SHP77 treated with DMSO at 0.1 percent for 48 hours (cell line): ENCODE measurements at places on chromosomes 1 and 21.

GRCh38 chr1:231460614-231461013, 38.5 kb upstream of the EGLN1 start:
- DNase-seq: no peak

- DNase-seq: peak; percentile 9
Observed at GRCh38 chr1:48203287-48203900, 19.1 kb upstream of the SLC5A9 start.

DNA sequence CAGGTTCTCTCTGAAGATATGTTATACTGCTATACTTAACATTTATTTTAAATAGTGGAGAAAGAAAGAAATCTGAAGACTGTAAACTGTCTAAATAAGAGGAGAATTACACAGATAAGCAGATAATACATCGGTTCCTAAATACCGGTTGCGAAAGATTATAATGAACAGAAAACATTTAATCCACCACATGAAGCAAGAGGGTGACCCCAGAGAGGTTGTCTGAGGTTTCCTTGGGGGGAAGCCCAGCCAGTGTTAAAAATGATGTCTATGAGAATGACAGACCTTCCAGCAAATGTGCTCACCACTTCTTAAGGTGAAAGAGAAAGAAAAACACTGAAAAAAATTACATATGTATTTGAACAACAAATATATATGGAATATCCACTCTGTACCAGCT, 356.4 kb upstream of the KAZN start:
- no peak for DNase-seq

DNA sequence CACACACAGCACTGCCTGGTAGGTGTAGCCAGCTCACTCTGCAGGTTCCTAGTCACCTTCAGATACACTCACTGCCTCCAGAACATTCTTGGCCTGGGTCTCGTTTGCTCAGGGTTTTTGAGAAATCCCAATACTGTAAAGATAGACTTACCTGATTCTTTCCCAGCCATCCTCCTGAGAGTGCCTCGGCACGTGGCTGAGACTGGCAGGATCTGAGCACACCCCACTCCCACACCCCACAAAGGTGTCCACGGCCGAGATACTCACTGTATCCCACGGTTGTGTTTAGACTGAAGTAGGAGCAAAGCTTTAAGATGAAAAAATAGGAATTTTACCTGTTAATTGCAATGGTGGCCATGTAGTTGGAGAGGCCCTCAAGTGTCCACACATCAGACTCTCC, 33.4 kb downstream of the SNAP47 start:
- DNase-seq: no peak

GRCh38 chr1:90162216-90162615, 167.3 kb downstream of the ZNF326 start:
- no peak for DNase-seq

- no peak for DNase-seq
Observed at GRCh38 chr1:223756806-223757700, 44.7 kb downstream of the CAPN2 start.

- DNase-seq: no peak
Observed at GRCh38 chr1:100721526-100722207, 2.1 kb downstream of the VCAM1 start.

- no peak for DNase-seq
Observed at GRCh38 chr1:62234688-62235087, 40.0 kb downstream of the L1TD1 start.

GRCh38 chr1:17719874-17720273, 35.3 kb upstream of the ACTL8 start:
- no peak for DNase-seq

DNA sequence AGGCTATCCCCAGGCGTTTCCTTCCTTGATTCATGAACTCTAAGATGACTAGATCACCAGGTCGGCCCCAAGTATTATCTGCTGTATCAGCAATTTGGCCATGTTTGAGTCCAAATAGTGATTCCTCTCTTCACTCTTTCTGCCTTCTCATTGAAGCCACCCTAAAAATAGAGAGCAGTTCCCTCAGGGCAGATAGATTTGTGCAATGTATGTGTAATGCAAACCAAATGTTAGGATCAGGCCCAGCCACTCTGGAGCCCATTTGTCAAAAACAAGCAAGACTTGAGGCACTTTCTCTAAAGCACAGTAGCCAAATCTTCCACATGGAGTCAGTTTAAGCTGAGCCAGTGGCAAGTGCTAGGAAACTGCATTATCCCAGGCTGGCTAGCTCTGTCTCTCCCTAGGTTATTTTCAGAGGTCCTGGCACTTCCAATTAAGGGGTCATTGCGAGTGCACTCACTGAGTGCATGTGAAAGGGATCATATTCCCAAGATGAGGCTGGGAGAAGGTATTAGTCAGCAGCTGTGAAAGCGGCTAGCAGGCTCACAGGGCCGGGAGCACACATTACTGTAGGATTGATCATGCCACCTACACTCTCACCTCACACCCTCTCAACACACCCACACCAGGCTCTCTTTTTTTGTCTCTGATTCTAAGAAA, 97.9 kb upstream of the RAB3GAP2 start:
- DNase-seq: no peak

DNA sequence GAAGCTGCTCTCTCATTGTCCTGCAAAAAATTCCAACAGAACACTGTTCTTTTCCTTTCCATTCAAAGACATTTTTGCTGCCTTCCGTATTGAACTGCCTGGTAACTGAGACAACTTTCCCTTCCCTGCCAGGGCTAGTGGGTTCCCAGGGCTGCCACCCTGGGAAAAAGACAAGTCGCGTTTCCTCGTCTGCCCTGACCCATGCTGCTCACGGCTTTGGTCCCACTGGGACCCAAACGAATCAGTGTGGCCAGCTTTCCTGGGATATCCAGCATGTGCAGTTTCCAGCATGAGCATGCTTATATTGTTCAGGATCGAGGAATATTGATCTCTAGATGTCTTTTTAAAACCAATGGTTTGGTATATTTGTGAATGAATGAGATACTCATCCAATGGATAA, 18.2 kb downstream of the SOX13 start:
- no peak for DNase-seq

DNA sequence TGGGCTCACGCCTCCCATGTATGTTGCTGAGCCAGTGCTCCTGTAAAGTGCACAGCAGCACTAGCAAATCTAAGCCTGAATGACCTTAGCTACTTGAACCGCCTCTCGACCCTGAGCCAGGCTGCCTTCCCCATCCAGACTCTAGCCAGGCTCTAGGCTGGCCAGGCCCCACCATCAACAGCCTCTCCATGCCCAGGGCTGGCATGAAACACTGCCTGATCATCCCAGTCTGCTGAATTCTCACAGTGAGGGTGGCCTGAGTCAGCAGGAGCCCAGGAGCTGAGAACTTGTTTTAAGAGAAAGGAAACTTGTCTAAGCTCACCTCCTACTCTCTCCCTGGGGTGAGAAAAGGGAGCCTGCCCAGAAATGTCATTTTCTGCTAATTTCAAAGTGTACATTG, 733.3 kb downstream of the PTPRU start:
- no peak for DNase-seq

- no peak for DNase-seq
Observed at GRCh38 chr21:29430030-29430429, 131.3 kb downstream of the BACH1 start.

DNA sequence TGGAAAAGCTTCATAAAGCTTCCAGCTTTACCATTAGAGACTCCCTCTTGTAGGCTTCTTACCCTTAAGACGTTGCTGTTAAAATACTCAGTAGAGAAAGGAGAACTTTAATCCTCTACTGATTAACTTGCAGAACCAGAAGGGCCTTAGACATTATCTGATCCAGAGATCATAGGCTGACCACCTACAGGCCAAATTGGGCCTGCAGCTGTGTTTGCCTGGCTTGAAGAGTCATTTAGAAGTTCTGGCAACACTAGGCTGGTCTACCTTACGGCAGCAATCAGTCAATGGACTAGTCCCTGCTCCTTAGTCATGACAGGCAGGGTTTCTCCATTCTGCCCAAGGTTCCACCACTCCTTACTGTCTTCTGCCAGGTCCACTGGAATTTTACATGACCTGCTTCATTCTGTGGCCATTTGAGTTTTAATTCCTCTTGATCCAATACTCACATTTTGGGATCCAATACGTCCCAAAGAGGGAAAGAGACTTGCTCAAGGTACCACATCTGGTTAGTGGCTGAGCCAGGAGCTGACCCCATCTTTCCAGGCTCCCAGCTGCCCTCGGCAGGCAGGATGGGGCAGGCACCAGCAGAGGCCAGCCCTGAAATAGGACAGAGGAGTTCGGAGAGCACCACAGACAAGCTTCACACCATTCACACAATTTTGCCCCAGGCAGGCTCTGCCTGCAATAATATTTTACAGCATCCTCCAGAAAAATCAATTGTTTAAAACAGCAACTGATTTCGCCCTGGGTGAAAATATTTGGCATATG, 96.8 kb downstream of the TNR start:
- no peak for DNase-seq

- no peak for DNase-seq
Observed at GRCh38 chr1:219121679-219122078, 52.0 kb upstream of the LYPLAL1 start.

GRCh38 chr1:64505232-64505943, 35.5 kb downstream of the CACHD1 start:
- DNase-seq: no peak

DNA sequence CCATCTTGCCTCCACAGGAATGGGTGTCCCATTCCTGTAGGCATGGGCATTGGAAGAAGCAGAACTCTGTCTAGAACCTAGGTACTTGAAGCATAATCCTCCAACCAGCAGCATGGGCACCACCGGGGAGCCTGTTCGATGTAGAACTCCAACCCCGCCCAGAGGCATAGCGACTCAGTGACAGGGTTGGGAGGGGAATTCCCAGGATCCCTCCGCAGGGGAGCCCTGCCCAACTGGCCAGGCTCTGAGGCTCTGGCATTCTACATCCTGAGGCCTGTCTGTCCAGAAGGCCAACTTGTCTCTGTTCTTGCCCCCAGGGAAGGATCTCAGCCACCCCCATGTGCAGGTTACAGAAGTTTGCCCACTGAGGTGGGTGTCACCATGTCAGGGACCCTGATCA, 38.2 kb downstream of the CACNA1S start:
- no peak for DNase-seq

- DNase-seq: no peak
Observed at GRCh38 chr1:33326785-33327184, 5.9 kb upstream of the A3GALT2 start.

DNA sequence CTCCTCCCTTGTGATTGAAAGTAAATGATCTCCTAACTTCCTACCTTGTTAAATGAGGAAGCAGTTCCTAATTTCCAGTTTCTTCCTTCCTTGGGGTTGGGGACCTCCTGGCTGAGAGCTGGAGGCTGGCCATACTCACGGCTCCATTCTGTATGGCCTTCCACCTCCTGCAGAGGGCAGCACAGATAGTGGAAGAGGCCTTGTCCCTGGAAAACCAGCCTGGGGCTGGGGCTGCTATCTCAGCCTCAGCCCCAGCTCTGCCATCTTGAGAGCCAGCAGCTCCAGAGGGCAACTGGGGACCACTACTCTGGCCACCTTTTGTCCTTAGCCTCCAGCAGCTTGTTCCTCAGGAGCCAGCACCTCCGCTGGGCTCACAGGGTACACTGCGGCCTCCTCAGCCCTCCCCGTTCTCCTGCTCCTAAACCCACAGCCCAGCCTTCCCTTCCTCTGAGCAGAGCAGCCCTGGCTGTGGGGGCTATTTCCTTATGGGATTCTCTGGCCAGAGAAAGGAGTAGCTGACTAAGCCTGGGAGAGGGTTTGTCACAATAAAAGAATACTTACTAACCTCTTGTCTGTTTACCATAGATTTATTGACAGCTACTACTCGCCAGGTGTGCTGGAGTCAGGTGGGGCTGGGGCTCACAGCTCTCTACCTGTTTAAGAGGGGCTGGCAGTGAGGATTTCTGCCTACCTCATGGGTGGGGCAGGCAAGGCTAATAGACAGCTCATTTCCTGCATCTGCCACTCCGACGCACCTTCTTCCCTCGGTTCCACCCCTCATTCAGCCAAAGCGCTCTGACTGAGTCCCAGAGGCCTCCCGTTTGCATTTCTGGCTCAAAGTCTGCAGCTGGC, 6.3 kb downstream of the TMEM234 start:
- DNase-seq: peak; percentile 33

DNA sequence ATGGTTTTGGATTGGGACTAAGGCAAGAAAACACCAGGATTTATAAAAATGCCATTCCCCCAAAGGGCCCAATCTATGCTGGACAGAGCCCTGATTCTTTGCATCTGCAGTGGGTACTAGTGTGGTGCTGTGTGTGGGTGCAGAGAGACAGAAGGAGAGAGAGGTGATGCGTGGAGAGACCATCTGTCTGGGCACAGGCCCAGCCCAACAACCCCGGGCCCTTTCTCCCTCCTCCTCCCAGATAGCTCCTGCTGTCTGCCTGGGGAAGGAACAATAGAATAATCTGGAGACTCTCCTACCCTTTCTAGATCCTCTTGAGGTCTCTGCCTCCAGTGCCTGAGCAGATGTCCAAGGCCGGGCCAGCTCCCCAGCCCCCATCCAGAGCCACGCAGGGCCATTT, 15.1 kb downstream of the KIAA1614 start:
- no peak for DNase-seq

DNA sequence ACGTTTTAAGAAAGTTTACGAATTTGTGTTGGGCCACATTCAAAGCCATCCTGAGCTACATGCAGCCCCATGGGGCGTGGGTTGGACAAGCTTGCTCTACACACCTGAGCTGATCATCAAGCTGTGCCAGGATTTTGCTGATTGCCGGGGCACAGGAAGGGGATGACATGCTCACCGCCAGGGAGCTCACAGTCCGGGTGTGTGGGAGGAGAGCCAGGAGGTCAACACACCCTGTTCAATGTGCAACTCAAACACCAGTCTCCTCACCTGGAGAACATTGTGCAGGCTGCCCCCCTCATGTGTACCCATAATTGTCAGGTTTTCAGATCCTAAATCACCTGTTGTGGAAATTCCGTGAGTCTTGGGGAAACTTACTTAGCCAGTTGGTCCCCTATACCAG, 969 bp downstream of the CYP4A11 start:
- no peak for DNase-seq

DNA sequence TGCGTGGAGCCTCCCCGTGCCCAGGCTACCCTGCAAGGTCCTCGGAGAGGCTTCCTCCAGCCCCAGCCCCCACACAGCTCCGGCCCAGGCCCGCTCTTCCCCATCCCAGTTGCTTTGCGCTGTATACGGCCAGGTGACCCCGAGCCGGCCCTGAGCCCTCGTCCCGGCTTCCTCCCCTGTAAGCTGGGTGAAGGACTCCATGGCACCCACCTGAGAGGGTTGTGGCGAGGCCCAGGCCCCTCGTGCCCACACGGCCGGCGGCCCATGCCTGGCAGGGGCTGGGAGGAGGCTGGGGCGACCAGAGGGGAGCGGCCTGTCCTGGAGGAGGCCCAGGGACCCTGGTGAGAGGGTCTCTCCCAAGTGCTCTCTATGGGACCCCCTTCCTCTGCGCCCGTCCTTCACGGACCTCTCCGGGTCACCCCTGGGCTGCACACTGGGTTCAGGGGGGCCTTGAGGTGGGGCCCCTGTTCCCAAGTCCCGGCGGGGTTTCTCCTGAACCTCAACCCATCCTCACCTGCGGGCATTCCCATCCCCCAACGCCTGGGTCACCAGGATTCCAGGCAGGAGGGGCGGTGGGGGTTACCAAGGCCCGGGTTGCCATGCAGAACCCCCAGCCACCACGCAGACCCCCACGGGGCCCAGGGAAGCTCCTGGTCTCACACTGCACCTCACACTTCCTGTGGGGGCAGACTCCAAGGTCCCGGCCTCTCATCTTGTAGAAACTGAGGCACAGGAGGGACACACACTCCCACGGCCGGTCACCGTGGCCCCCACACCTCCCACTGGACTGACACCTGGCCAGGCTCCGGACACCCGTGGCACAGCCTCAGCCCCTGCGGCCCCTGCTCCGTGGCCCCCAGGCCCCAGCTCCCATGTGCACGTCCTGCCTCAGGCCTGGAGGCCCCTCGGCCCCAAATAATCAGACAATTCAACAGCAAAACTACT, 25.2 kb downstream of the COL6A1 start:
- no peak for DNase-seq
